ENCODE measurements at places on chromosomes 11 and 22. TPM values are rescaled to one million over a fixed set of nuclear protein-coding genes. Genes with fewer than 3 reads are reported as not detected.
A peak's percentile ranks its signal among the peaks of the same experiment; 100 is the strongest.

DNA sequence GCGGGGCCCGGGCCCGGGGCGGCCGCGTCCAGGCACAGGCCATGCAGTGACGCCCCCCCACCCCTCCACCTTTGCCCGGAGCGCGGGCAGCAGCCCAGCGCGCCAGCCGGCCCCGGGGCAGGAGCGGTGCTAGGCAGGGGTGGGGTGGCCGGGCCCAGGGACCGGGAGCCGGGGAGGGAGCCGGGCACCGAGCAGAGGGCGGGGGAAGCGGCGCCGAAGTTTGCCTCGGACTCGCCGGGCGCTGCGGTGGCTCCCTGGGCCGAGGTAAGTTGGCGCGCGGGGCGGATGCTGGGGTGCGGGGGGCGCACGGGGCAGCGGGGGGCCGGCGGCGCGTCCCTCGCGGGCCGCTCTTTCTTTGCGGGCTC, 332 bp downstream of the TEAD1 start:
- peak; percentile 61 for DNase-seq

DNA sequence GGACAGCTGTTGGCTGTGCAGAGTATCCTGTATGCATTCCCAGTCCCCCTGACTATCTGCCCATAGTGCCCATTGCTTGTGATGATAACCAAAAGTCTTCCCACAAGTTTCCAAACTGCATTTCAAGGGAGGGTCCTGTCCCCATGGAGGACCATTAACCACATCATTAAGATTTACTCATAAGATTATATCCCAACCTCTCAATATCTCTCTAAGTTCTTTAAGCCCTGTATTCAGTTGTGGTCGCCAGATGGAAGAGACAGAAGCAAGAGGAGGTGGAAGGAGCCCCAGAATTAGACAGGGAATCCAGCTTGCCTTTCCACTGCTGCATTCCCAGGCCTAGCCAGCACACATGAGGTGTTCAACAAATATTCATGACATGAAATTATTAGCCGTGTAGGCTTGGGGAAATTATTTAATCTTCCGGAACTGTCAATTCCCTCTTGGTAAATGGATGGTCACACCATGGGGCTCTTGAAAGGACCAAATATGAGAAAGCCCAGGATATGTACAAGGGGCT, 42.6 kb upstream of the TIMP3 start:
- no peak for DNase-seq

- DNase-seq, result no peak
Observed at GRCh38 chr11:16911186-16911585, 103.0 kb downstream of the PLEKHA7 start.

DNA sequence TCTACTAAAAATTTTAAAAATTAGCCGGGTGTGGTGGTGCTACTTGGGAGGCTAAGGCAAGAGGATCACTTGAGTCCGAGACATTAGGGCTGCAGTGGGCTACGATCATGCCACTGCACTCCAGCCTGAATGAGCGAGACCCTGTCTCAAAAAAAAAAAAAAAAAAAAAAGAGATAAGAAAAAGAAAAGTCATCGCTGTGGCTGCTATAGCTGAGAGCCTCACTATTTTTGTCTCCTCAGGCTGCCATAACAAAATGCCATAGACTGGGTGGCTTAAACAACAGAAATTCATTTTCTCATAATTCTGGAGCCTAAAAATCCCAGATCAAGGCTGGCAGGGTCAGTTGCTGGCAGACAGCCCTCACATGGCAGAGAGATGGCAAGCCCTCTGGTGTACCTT, 30.1 kb upstream of the DEPDC7 start:
- no peak for DNase-seq

GRCh38 chr11:70828593-70829082, 423.7 kb downstream of the SHANK2 start:
- no peak for DNase-seq

- no peak for DNase-seq
Observed at GRCh38 chr11:32297611-32298011, 137.7 kb downstream of the WT1 start.

DNA sequence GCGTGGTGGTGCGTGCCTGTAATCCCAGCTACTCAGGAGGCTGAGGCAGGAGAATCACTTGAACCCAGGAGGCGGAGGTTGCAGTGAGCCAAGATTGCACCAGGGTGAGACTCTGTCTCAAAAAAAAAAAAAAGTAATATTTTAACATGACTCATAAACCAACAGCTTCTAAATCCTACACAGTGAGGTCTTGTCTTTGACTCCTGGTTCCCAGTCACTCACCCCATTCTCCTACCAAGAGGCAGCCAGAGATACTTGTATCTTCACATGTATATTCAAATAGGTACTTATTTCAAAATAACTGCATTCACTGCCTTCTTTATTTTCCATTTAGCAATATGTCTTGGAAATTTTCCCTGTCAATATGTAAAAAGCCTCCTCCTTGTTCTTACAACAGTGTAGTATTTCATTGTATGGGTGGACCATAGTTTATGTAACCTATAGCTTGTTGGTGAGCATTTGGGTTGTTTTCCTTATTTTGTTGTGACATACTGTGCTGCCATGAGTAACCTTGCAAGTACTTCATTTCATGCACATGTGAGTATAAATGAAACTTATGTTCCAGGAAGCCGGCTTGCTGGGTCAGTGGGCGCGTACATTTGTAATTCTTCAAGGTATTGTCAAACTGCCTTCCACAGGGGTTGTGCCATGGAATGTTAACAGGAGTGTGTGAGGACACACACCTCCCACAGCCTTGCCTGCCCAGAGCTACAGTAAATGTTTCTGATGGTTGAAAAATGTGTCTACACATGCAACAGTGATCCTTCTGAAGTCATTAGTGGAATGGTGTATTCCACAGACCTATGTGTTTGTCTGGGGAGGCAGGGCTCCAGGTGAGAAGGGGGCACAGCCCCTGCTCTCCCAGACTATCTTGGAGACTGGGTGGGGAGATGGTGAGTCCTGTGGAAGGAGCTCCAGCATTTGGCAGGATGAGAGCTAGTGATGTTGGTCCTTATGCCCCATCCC, 47.9 kb downstream of the OSBP2 start:
- no peak for DNase-seq

GRCh38 chr11:10845589-10845988, 12.3 kb downstream of the ZBED5 start:
- DNase-seq, result no peak

DNA sequence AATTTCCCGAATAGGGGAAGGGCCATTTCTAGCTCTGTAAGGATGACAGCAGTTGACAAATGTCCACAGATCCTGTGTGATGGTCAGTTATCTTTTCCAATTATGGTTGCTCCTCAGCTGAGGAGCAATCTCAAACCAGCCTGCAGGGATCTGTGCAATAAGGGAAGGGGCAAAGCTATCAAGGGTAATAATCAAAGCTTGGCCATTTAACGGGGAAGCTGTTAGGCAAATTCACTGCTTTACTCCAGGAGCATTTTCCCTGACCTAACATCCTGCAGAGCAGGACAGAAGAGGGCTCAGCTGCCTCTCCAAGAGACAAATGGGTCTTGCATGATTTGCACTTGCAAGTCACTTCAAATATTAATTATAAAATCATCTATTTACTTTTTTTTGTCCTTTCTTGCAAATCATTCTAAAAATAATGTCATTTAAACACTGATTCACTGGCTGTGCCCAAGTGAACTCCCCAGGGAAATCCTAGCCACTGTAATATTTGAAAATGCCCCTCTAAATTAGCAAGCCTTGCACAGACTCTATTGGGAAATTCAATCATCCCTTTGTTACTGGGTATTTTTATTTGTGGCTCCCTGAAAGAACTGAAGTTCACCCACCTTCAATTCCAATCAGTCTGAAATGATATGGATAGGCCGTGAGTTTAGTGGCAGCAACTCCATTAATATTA, 1256.7 kb downstream of the LRRC4C start:
- DNase-seq, result no peak

- no peak for DNase-seq
Observed at GRCh38 chr11:75301601-75302345, 49.7 kb downstream of the ARRB1 start.

GRCh38 chr22:20652582-20652981, 121.3 kb upstream of the SERPIND1 start:
- DNase-seq, result no peak

The MFRP gene
- not detected for total RNA-seq

Data from mucosa of descending colon (tissue), 3 donors.